ENCODE measurements at places on chromosomes 6 and 20.

DNA sequence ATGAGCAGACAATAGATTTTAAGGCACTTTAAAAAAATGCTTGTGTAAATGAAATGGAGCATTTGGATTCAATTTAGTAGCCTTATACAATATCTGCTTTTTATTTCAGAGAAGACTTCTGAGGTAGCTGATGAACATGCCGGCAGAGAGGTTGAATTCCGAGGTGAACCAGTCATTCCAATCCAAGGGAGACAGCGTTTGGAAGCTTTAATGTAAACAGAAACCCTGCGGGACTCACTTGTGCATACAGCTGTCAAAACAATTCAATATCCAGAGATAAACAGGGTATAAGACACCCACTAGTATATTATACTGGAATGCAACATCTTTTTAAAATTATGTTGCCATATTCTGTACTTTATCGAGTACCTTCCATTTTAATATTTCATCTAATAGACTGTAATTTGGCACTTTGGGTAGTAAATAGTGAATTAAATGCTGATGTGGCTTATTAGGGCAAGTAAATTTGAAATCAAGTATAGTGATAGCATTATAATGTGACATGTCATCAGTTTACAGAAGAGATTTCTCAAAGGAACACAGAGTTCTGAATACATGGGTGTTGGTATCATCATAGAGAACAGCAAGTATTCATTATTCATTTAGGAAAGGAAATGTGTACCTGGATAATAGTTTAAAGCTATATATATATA lies 347.7 kb downstream of the PRKN start:
- no peak for DNase-seq

GRCh38 chr6:144036835-144037195 lies 28.8 kb upstream of the PLAGL1 start:
- DNase-seq, result no peak

DNA sequence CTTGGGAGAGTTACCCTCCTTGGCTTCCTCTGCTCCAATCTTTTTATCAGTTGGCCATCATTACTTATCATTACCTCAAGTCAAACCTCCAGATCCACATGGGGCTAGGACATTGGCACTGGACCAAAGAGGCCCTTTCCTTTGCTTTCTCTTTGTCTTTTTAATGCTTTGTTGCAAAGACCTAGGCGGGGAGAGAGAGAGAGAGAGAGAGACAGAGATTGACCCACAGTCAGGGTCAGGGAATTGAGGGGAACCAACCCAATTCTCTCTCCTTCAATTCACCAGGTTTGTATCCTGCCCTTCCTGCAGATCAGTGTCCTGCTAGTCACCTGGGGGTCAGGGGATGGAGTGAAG lies 3.5 kb upstream of the VEGFA start:
- no peak for DNase-seq

DNA sequence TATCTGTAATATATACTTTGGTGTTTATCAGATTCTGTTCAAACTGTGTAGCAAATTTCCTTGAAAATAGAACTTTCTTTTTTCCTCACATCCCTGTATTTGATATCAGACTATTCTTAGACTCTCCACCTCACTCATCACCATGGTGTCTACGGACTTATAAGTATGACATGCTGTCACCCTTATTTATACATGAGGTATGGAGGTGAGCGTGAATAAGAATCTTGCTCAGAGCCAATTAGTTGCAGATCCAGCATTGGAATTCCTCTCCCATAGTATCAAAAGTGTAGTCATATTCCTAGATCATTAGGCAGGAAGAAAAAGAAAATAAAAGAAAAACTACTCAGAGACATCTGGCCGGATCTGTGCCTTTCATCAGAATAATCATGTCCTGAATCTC lies 43.0 kb downstream of the TPD52L1 start:
- DNase-seq, result no peak

DNA sequence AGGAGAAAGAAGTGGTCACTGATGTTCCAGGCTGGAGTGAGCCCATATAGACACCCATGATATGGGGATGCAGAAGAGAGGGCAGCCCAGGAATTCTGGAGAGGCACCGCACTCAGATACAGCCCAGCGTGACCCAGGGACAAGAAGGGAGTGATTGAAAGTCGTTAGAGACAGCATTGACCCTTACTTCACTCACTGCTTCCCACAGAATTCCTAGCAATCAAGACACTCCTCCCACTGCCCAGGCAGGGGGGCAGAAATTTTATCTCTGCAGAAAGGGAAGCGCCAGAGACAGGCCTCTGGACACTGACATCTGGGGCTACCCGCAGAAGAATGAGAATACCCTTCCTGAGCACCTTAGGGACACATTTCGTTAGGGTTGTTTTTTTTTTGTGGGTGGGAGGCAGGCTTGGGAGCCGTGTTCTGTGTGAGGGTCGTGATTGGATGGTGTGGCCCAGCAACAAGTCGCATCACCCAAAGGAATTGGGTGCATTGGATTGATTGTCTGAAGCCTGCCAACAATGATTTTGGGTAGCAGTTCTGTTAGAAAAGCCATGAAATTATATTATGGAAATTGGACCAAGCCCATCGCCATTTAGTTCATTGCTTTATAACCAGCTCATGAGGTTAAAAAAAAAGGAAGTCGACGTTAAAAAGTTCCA lies 45.9 kb upstream of the MAP3K4 start:
- DNase-seq, result no peak
